ENCODE measurements at places on chromosomes 2 and 18.

DNA sequence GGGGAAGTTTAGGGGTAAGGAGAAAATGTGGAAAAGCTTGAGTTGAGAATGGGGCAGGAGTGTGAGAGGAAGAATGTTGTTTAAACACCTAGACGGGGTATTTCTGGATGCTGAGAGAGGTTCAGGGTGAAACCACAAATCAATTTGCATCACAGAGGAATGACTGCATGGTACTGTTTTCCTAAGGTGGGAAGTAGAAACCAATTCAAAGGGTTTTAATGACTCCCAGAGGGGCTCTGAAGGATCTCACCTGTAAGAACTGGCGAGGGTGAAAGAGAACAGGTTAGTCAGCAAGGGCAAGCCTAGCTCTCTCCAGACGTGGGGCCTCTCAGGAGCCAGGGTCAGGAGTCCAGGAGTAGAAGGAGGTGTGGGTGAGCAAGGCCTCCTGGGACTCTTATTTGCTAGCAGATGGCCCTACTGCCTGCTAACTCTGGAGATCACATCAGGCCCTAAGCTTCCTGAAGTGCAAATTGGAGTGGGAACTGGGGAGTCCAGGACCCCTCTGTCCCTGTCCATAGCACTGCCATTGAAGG lies 133.0 kb upstream of the CELF4 start:
- no peak for DNase-seq

DNA sequence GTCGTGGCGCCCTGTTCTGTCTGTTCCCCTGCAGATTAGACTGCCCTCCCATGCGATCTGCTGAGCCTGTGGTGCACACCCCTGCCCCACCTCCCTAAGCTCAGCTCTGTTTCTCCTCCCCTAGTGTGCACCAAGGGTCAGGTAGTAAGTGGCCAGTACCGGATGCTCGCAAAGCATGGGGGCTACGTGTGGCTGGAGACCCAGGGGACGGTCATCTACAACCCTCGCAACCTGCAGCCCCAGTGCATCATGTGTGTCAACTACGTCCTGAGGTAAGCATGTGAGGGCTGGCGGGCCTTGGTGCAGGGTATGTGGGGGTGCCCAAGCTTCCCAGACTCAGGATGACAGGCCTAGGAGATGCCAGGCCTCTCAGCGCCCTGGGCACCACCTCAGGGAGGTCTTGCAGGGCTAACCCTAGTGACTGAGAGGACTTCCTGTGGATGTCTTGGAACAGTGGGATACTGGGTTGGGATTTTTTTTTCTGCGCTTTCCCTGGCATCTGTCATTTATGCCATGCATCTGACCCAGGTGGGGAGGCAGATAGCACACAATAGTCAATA lies 78.4 kb downstream of the EPAS1 start:
- DNase-seq: no peak

GRCh38 chr2:193885419-193885818 lies 1690.7 kb upstream of the TMEFF2 start:
- no peak for DNase-seq

DNA sequence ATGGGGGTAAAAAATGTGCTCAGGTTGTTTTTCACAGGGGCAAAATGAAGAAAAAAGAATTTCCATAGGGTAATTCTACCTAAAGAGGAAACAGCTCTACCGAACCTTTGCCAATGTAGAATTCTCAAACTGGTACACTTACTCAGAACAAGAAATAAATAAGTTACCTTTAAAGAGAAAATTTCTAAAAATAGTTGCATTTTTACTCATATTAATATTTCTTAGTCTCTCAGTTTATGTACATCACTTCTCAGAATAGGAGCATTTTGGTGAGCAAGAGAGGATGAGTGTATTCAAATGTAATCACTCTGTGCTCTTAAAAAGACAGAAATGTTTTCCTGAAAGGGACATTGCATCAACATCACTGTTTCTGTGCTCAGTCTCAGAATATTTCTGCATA lies 574.7 kb upstream of the SLC8A1 start:
- no peak for DNase-seq

DNA sequence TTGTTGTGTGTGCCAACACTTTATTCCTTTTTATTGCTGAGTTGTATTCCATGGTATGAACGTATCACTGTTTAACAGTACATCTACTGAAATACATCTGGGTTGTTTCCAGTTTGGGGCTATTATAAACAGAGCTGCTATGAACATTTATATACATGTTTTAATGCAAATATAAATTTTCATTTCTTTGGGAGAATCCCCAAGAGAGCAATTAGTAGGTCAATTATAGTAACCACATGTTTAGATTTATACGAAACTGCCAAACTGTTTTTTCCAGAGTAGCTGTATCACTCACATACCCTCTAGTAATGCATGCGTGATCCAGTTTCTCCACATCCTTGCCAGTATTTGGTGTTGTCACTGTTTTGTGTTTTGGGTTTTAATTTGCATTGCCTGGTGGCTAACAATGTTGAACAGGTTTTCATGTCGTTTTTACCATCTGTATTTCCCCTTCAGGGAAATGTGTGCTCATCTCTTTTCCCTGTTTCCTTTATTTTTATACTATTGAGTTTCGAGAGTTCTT lies 81.0 kb downstream of the TMEM131 start:
- DNase-seq: no peak

DNA sequence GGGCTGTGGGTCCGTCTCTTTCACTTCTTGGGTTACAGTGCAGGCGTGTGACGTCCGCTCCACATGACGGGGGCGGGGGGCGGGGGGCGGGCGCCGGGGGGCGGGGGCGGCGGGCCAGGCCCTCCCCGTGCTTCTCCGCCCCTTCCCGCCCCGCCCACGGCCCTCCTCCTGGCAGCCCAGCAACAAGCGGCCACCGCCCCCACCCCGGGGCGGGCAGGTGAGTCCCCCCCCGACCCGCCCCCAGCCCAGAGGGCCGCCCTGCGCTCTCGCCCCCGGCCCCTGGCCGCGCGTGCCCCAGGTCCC lies 3.6 kb downstream of the ZNF516 start:
- DNase-seq: peak; percentile 56

DNA sequence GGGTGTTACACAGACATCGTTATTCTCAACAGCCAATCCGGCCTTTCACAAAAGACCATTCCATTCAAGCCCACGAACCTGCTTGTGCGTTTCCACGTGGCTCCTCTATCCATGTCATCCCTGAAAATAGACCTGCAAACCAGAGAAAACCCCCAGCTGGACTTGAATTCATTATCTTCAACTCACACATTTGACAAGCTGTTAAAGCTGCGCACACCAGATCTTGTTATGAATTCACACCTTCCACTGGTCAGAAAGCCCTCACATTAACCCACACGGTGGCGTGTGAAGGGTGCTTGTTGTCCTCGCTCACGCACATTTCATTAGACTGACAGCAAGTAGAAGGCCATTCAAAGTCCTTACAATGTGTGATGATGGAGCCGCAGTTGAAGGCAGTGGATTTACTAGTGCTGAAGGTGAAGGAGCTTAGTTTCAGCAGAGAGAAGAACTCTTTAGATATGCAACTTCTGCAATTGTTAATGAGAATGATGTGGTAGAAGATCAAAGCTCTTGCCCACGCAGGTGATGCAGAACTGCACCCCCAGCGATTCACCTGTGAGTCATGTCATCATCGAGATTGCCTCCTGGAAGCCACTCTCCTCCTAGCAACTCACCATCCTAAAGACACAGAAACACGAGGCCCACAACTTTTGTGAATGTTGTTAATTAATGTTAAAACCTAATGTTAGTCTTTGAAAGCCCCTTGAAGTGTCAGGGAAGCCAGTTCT lies 224.8 kb upstream of the SOX11 start:
- DNase-seq: no peak

DNA sequence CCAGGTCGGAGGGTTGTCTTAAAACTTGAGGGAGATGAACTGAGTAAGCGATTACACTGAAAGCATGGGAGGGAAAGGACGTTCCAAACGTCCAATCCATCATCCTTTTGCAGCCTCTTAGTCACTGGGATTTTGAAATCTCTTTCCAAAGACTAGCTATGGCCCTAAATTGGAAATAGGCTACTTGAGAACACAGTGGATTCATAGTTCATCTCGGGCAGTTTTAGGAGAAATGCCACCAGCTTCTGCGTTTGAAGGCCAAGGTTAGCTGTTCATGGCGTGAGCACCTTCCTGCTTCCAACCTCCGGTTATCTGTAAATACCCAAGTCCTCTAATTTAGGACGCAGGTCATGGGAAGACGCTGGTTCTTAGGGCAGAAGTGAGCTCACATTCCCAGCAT lies 821 bp upstream of the EML6 start:
- peak; percentile 12 for DNase-seq

- no peak for DNase-seq
These were observed 17.5 kb upstream of the LIPG start for GRCh38 chr18:49544362-49544761.

DNA sequence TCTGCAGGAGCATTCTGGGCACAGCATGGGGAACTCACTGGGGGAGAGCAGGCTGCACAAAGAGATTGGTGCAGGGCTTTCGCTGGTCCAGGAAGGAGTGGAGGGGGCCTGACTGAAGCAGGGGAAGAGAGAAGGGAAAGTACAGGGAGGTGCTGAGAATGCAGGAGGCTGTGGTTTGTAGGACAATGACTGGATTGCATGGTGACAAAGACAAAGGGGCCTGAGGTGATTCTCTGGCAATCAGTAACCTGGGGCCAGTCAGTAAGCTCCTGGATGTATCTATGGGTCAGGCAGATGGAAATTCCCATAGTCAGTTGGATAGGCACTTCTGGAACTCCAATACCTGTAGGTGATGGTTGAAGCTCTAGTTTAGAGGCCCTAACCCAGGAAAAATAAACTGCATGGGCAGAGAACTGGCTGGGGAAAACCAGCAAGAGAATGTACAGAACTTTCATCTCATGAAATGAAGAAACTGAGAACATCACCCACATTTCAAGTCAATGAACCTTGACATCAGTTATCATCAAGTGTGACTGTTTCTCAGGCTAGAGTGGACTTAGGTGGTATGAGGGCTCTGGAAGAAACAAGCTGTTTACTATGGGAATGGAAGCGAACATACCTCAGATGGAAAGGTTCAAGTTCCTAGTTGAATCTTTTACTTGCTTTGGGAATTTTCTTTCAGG lies 193.2 kb downstream of the TPGS2 start:
- no peak for DNase-seq

DNA sequence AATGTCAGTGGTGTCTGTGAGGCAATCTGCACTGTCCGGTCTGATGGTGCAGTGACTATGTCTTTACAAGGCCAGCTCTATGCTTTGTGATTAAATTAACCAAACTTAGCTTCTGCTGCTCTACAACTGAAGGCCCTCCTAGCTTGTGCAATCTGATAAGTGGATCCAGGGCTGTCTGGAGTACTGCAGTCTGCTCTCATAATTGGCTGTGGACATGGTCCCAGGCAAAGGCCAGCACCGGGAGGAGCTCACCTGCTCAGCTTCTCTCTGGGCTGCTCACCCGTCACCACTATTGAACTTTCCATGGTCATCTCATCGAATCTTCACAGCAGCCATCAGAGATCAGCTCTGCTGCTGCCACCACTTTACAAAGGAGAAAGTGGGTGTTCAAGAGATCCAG lies 13.0 kb upstream of the APCDD1 start:
- no peak for DNase-seq

- no peak for DNase-seq
These were observed 679.7 kb downstream of the METTL4 start for GRCh38 chr18:1891641-1892040.

DNA sequence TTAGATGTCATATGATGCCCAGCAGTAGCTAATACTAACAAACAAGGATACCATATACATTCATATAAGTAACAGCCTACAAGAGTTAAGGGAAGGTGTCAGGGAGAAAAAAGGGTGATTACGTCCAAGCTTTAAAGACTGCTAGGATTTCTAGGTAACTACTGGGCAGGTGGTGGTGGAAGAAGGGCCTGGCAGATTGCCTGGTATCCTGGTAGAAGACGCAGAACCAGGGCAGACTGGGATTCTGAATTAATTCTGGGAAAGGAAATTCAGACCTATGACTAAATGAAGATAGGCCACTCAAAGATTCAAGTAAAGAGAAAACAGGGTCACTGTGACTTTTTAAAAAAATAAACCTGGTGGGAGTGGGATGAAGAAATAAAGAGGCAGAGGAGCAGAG lies 31.9 kb downstream of the NDUFA10 start:
- no peak for DNase-seq

GRCh38 chr2:142974288-142975024 lies 97.0 kb downstream of the KYNU start:
- peak; percentile 70 for DNase-seq

DNA sequence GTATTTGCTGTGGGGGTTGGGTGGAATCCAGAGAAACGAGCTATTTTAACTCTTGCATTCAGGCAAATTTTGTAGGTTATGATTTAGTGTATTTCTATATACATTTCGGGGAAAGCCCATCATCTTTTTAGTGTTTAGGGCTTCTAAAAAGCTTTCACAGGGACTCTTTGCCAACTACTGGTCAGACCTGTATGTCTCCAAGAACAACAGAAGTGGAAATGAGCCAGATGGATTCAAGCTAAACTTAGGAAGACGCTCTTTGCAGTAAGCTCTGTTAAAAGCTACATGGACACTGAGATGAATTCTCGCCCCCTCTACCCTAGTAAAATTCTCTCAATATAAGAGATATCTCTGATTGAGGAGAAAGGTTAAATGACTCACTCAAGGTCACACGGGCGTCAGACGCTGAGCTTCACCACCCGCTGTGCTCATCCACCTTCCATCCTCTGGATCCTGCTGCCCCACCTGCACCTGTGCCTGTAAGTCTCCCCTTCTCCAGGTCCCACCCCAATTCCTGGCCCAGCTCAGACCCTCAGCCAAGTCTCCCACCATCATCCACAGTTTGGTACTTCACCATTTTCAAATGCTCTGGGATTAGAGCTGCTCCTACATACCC lies 85.6 kb downstream of the MARCHF4 start:
- DNase-seq: no peak

DNA sequence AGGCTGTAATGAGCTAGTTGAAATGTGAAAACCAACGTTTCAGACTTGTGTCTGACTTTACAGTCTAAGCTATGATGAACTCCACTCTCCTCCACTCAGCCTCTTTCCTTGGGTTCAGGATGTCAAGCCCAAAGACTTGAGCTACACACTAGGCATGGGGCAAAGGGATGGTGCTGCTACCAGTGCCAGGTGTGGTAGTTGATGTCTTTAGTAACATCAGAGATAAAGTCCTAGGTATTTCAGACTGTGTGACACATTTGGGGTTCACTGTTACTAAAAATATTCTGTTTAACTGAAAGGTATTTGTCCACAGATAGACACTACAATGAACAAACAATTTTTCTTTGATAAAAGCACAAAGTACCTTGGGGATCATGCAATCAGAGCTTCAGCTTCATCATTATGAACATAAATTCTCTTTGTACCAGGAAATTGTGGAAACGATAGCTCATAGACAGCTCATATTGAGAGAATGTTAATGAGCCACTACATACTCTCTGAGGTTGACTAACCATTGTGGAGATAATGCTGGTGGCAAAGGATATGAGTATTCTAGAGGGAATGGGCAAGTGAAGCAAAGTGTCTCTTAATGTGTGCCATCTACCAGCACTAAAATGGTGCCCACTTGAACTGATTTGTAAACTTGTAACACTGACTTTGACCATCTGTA lies 253.7 kb upstream of the THUMPD2 start:
- DNase-seq: peak; percentile 96

- no peak for DNase-seq
These were observed 416.4 kb downstream of the CMPK2 start for GRCh38 chr2:6449343-6449742.

- no peak for DNase-seq
These were observed 54.5 kb upstream of the TMEM163 start for GRCh38 chr2:134773335-134773734.

All from fibroblast of skin of back (primary cell).